GM12892 (cell line): ENCODE measurements at places on chromosomes 3 and 15.

DNA sequence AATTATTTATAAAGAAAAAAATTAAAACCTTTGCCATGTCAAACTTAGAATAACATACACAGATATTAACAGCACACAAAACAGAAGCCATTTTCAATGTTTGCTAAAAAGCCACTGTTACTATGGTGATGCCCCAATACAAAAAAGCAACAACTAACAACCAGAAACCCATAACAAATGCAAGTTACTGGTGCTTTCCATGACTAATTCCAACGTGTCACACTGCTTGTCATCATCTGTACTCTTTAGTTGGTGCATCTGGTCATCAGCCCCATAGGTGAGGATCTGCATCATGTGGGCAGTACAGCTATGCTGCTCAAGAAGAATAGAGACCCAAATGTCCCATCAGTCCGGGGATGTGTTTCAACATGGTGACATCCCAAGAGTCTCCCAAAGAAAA is 52.8 kb downstream of the ATP8B4 start:
- DNase-seq, result no peak

DNA sequence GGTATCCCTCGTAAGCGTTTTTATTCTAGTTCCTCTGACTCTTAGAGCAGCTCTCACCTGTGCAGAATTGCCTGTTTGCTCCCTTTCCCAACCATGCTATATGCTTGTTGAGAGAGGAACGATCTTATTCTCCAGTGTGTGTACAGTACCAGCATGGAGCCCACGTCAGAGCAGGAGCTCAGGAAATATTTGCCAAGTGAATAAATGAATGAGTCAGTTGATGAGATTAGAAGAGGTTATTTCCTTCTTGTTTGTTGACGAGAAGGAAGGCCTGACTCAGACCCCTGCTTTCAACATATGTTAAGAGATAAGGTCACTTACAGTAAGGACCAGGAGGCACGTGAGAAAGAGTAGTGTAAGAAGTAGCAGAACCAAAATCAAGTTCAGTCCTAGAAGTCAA is 106.3 kb upstream of the ABHD17C start:
- DNase-seq, result no peak

- no peak for DNase-seq
These were observed 297.1 kb downstream of the NSUN3 start for GRCh38 chr3:94359996-94360395.

DNA sequence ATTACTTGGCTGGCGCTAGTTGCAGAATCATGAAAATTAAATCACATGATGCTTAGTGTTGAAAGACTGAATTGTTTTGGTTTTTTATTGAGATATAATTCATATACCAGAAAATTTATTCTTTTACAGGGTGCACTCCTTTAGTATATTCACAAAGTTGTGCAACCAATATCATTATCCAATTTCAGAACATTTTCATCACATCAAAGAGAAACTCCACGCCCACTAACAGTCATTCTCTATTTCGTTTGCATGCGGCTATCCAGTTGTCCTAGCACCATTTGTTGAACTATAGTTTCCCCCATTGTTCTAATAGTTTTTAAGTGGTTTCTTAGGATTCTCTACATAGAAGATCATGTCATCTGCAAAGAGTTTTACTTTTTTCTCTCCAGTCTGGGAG is 3.7 kb downstream of the EHD4 start:
- DNase-seq, result no peak

- DNase-seq, result no peak
These were observed 916 bp downstream of the IDH3A start for GRCh38 chr15:78149805-78150751.

- no peak for DNase-seq
These were observed 958 bp downstream of the GLDN start for GRCh38 chr15:51342227-51342999.

GRCh38 chr15:98682992-98683701 is 34.8 kb downstream of the IGF1R start:
- DNase-seq, result no peak

- DNase-seq, result no peak
These were observed 19.9 kb downstream of the RARB start for GRCh38 chr3:25447925-25448324.

DNA sequence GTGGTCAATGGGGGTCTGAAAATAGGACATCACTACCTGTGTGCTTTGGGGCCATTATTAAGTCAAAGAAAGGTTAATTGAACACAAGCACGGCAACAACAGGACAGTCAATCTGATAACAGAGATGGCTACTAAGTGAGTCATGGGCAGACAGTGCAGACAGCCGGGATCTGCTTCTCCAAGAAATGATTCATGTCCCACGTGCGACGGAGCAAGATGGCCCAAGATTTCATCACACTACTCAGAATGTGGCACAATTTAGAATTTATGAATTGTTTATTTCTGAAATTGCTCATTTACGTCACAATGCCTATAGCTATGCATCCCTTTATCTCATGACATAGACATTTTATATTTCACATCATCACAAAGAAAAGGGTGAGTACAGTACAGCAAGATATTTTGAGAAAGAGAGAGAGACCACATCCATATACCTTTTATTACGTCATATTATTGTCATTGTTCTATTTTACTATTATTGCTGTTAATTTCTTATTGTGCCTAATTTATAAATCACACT is 770.6 kb upstream of the NR2F2 start:
- no peak for DNase-seq

DNA sequence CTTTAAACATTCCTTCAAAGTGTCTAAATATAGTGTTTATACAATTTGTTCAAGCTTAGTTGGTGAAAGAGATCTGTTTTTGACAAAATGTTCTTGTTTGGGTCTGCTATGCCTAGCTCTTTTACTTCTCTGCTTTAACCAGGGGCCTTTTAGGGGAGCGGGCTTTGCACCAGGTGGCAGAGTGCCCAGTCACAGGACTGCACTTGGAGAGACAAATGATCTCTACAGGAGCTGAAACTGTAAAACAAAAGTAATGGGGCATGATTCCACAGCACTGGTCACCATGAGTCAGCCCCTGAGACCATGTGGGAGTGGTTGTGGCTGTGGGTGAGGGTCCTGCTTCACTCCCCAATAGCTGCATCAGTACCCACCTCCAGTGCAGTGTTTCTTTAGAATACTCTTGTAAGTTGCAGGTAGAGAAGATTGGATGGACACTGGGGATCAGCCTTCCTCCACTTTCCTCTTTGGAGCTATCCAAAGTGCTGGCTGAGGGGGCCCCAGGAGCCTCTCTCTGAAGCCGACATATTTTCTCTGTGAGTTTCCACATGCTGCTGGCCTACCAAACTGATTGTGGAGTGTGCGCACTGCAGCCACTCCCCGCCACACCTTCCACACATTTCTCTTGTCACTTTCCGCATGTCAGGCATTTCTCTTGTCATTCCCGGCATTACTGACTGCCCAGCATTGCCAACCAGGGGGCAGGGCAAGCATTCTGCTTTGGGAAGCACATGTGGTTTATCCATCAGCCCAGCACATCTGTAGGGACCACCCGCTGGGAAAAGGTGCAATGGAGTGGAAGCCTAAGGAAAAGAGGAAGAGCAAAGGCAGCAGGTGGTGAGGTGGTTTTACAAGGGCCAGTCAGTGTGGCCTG is 110.0 kb downstream of the EPHB1 start:
- DNase-seq, result no peak

GRCh38 chr3:188528396-188528795 is 374.4 kb downstream of the LPP start:
- no peak for DNase-seq

GRCh38 chr3:18713577-18713951 is 288.4 kb upstream of the SATB1 start:
- no peak for DNase-seq

DNA sequence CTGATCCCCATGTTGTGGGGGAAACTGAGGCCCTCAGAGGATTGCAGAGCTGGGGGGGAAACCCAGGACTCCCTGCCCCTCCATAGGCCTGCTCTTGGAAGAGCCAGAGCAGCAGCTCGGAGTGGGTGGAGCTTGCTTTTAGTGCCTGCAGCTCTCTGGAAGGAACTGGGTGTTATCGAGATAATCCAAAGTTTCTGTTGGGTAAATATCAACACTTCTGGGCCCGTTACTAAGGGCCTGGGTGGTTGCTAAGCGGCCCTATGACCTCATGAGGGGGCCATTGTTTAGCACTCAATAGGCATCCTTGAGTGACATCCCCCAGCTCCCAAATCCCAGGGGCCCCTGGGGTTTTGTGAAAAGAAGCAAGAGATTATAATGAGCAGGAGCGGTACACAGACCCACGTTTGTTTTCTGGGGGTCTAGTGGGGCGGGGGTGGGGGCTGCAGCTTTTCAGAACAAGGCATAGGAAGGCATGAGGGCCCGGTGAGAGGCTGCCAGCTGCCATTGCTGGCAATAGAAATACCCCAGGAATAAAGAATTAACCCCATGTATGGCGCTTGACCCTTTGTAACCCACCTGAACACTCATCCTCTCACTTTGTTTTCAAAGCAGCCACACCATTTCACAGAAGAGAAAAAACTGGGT is 48.3 kb upstream of the ATP2B2 start:
- no peak for DNase-seq

DNA sequence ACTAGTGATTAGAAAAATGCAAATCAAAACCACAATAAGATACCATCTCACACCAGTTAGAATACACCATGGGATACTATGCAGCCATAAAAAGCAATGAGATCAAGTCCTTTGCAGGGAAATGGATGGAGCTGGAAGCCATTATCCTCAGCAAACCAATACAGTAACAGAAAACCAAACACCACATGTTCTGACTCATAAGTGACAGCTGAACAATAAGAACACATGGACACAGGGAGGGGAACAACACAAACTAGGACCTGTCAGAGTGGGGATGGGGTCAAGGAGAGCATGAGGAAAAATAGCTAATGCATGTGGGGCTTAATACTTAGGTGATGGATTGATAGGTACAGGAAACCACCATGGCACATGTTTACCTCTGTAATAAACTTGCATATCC is 36.0 kb upstream of the CCNL1 start:
- no peak for DNase-seq

GRCh38 chr3:21484828-21485144 is 266.2 kb downstream of the ZNF385D start:
- DNase-seq, result no peak

- DNase-seq, result peak; percentile 61
These were observed 24.3 kb downstream of the ZDHHC19 start for GRCh38 chr3:196186651-196187573.

- no peak for DNase-seq
These were observed 73.3 kb downstream of the ABHD5 start for GRCh38 chr3:43764056-43764455.

DNA sequence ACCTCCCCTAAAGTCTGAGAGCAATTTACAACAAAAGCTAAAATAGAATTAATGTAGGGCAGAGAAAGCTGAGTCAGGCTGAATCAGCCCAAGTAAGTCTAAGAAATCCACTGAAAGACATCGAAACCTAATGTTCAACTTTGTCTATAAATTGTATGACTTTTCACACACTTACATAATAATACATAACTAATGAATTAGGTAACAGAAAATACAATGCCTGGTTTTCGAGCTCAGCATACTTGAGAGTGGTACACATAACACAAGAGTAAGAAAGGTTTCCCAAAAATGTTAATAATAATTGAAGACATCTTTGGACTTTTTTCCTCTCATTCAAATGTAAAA is 55.3 kb upstream of the VGLL4 start:
- DNase-seq, result no peak

DNA sequence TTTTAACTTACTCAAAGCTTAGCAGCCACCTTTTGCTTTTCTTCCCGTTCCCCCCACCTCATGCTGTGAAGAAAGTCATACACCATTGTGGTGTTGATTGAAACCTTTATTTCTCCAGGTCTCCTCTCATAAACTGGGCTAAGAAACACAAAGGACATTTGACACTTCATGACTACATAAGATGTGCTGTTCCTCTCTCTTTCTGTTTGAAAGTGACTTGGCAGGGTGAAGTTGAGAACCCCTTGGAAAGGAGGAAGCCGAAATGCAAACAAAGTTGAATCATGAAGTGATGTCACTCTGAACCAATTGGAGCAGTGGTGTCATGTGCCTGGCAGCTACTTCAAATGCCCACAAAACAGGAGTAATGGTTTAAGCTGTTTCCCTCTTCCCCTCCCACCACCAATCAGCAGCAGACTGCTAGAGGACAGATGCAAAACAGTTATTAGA is 174.7 kb downstream of the IGF1R start:
- DNase-seq, result no peak
